Fibroblast of skin of left biceps (primary cell): ENCODE measurements at places on chromosomes 1 and 21.
A peak's percentile ranks its signal among the peaks of the same experiment; 100 is the strongest.

DNA sequence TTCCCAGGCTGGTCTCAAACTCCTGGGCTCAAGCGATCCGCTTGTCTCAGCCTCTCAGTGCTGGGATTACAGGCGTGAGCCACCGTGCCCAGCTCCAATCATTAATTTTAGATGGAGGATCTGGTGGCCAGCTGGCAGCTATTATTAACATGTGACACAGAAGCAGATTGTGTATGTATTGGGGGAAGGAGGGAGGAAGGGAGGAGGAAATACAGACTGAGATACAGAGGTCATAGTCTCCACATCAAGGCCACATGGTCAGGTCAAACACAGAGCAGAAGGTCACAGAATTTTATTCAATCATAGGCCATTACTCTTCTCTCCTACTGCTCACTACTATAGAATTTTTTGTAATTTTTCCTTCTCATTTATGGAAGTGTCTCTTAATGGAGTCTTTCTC lies 57.9 kb upstream of the ADORA3 start:
- no peak for DNase-seq

GRCh38 chr1:202230061-202230938 lies 36.7 kb downstream of the LGR6 start:
- no peak for DNase-seq

DNA sequence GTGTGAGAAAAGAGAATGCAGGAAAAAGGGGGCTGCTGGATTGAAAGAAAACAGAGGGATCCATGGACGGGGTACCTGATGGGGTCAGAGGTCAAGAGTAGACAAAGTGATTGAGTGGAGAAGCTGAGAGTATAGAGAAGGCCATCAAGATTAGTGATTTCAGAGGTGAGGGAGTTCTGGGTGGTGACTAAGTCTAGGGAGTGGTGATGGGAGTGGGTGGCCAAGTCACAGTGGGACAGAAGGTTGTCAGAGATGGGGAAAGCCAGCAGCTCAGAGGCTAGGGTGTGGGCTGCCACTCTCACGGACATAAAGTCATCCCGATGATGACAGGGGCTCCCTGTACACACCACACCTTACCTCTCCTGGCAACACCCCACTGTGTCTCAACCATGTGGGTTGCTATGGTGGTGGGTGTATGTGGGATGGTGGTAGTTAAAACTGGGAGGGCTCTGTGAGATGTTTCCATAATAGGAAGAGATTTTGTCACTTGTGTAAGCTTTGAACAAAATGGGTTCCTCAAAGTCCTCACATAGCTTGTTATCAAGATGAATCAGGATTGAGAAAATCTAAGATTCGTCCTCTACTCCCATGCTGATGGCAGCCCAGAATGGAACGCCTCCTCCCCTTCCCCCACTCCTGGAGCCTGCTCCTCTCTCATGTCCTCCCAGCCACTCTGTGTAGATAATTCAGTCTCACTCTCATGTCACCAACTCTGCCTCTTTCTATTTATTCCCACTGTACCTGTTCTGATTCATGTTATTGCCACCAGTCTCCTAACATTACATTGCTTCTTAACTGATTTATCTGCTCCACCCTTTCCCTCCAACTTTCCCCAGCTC lies 20.3 kb upstream of the CSF1 start:
- DNase-seq, result no peak

- no peak for DNase-seq
These were observed 24.6 kb downstream of the CR1L start for GRCh38 chr1:207669528-207670009.

DNA sequence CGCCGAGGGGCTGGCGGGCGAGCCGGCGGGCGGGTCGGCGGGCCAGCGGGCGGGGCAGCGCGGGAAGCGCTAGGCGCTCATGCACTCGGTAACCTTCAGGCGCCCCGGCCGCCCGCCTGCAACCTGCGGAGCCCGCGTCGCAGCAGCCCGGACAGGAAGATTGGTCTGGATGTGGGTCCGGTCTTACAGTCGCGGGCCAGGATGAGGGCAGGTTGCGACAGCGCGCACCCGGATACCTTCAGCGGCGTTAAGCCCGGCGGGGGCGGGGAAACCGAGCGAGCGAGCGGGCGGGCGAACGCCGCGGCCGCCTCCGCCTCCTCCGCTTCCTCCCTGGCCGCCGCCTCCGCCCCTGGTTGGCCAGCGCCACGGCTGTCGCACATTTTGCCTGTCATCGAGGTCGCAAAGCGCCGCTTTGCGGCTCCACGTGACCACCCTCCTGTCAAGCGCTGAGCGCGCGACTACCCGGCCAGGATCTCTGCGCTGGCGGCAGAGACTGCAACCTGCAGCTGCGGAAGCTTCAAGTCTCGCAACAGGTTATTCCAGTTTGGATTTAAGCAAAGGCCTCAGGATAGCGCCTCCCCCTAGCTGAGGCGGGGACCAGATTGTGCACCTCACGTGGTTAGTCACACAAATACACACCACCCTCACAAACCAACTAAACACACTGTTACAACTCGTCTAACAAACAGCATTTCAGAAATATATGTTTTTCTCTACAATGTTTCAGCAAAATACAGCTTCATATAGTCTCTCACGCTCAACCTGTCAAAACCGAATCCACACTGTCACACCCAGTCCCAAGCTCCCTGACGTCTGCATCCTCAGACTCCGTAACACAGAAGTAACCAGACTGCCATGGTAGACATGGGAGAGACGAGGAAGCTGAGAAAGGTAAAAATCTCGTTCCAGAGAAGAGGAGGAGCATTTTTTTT lies at the start of gene FAF1:
FAF1 (minus strand) TSS at position 355 of the 932 bp plus-strand sequence. CDS start 456 bp downstream, outside the sequence.
- peak; percentile 81 for DNase-seq

GRCh38 chr1:243946253-243946652 lies 96.2 kb upstream of the AKT3 start:
- DNase-seq, result no peak

GRCh38 chr1:186708694-186709097 lies 28.5 kb upstream of the PTGS2 start:
- no peak for DNase-seq

DNA sequence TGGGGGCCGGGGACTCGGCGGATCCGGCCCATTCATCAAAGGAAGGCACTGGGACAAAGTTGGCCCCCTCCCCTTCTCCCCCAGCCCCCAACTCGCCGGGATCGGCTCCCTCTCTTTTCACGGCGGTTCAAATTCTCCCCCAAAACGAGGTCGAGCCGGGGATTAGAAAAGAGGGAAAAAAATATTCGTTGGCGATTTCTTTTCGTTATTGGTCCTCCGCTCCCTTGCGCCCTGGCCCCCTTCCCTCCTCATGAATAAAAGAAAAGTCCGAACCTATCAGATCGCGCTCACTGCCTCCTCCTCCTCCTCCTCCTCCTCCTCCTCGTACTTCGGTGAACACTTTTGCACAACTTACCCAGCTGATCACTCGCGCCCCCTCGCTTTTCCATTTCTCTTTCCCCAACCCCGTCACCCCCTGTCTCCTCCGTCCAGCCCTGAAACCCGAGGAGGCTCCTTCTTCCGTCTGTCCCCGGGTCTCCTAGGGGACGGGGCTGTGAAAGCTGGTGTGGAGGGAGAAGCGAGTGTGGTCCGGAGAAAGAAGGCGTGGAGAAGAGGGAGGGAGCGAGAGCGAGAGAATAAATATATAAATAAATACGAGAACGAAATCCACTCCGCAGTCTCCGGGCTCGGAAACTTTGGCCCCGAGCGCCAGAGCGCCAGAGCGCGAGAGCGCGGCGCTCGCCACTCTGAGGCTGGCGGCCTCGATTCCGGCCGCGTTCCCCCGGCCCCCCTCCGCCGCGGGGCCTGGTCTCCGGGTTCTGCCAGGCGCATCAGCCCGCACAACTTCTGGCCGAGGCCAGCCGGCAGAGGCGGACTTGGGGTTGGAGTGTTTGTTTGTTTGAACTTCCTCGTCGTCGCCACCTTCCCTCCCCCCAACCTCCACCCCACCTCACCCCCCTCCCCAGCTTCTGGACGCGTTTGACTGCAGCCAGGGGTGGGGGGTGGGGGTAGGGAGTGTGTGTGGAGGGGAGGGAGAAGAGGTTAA lies at the start of gene PAX7:
PAX7 (plus strand) TSS at position 336 of the 985 bp plus-strand sequence. CDS start 758 bp downstream, outside the sequence.
- no peak for DNase-seq

- no peak for DNase-seq
These were observed 1512.7 kb upstream of the TPTE start for GRCh38 chr21:9008636-9009035.

GRCh38 chr21:27333096-27333495 lies 366.2 kb upstream of the ADAMTS5 start:
- DNase-seq, result peak; percentile 58

- no peak for DNase-seq
These were observed 139.4 kb upstream of the KIAA1614 start for GRCh38 chr1:180773210-180773865.

- no peak for DNase-seq
These were observed 104.5 kb downstream of the KCNJ6 start for GRCh38 chr21:37811711-37812110.

GRCh38 chr1:160219062-160219929 lies 14.1 kb downstream of the PEA15 start:
- DNase-seq, result no peak

- DNase-seq, result no peak
These were observed 50.7 kb downstream of the KAZN start for GRCh38 chr1:14648896-14649855.

GRCh38 chr21:41627428-41627827 lies 119.5 kb upstream of the TMPRSS2 start:
- peak; percentile 86 for DNase-seq

GRCh38 chr1:12229386-12229834 lies 420 bp upstream of the VPS13D start:
- no peak for DNase-seq

DNA sequence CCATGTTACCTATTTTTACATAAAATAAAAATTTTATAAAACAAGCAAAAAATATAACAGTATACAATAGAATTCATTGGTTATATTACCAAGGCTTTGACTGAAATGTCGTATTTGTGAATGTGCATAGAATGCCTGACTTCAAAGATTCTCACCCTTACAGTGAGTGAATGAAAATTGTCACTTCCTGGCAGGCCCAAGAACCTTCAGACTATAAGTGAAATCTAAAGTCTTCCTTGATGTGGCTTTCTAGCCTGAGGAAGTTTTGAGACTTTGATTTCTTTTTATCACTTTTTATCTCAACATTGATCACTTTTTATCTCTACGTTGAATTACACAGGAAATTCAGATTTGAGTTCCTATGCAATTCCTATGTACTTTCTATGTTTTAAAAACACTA lies 104.7 kb upstream of the KIAA0040 start:
- DNase-seq, result no peak

DNA sequence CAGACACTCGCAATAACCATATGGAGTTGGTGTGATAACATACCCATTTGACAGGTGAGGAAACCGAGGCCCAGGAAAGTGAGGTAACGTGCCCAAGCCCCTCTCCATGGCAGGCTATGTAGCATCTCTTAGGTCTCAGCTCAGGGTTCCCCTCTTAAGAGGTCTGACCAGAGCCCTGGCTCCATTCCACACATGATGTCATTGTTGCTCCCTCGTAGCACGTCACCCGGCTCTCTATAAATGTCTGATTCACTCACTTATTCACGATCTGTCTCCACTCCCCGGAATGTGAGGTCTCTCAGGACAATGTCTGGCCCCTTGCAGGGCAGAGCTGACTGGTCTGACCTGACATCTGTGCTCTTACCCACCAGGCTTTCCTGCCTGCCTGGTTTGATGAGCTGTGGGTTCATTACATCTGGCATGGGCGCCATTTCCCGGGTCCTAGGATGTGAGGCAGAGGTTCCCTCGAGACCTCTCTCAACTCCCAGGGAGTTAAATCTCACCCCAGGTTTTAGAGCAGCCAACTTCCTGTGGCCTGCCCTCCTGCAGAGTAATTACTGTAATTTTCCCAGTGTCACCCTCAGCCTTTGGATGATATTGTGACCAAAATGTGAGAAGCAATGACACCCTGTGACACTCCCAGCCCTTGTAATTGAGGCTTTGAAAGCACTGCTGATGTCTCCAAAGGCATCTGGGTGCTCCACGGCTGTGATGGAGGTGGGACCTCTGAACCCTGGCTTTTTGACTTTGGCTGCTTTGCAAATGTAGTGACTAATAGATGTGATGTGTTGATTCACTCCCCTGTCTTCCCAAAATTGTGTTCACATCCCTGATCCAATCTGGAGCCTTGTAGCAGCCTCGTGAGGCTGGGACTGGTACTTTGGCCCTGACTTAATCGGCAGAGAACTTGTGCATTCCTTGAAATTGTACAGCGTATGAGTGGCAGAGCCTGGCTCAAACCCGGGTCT lies 10.6 kb downstream of the ACTL8 start:
- peak; percentile 63 for DNase-seq

DNA sequence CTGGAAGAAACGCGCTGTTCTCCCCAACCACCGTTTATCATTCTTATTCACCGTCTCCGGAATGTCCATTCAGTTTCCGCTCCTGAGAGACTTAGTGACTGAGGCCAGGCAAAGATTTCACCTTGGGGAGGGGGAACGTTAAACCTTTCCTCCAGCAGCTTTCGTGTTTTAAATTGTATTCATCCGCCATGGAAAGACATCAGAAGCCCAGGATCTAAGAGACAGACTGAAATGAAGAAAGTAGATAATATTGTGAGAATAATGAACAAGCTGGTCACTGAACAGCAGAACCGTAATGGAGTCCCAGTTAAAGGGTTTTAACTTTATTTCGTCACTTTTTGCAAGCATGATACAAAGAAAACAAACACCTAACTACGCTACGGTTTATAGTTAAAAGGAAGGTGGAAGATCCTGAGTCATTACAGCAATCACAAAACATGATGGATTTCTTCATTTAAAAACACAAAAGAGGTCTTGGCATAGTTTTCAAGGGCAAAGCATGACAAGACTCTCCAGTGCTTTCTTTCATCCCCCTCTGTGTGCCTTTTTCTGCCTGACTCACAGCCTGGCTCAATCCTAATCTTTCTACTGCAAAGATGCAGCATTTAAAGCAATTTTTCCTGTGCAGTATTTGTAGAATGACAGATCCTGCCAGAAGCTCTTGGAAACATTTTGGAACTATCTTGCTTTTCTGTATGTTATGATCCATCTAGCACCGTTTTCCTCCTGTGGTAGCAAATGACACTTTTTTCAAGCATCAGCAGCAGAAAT lies 722 bp upstream of the SLC19A2 start:
- DNase-seq, result no peak

GRCh38 chr1:114719424-114719787 lies 2.8 kb upstream of the NRAS start:
- DNase-seq, result no peak

GRCh38 chr1:234586304-234586703 lies 23.7 kb downstream of the IRF2BP2 start:
- no peak for DNase-seq

DNA sequence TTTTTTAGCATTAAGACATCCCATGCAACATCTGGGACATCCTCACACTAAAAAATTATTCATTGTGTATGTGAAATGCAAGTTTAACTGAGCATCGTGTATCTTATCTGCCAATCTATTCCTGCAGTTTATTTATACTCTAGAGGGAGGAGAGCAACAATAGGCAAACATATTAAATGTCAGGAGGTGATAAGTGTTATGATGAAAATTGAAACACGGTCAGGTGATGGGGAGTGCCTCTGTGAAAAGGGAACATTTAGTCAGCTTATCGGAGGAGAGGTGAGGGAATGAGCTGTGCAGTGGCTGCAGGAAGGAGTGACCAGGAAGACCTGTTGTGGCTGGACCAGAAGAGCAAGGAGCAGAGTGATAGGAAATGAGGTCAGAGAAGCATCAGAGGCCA lies 775 bp upstream of the EFCAB14 start:
- no peak for DNase-seq

- no peak for DNase-seq
These were observed 21.5 kb downstream of the DESI2 start for GRCh38 chr1:244674446-244674845.

- no peak for DNase-seq
These were observed 28.2 kb upstream of the HRNR start for GRCh38 chr1:152252157-152252556.
